ENCODE measurements at places on chromosomes 13 and 19. TPM values are rescaled to one million over a fixed set of nuclear protein-coding genes. Genes with fewer than 3 reads are reported as not detected.
A peak's percentile ranks its signal among the peaks of the same experiment; 100 is the strongest.

DNA sequence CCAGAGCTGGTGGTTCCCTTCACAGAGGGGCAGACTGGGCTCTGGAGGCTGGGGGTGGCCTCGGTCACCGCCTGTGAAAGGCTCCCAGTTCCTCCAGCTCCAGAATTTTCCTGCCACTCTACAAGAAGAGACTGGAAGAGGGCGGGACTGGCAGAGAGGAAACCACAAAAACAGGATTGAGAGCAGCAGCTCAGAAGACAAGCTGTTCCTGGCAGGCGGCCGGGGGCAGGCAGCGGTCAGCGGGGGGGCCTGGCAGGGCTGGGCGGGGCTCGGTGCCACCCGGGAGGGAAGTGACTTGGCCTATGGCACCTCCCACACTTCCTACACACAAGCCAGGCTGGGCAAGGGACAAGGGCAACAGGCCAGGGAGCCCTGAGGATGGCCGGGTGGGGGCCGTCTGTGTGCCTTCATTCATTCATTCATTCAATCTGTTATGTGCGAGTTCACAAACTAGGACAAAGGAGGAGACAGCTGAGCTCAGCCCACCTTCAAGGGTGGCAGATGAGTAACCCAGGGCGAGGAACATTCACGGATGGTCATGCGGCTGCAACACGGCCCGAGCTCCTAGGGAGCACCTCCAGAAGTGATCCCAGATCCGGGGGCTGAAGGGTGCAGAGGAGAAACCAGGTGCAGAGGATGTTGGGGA lies 16.9 kb upstream of the BTBD2 start:
- peak; percentile 77 for DNase-seq

Gene CBY2
- total RNA-seq, result not detected

DNA sequence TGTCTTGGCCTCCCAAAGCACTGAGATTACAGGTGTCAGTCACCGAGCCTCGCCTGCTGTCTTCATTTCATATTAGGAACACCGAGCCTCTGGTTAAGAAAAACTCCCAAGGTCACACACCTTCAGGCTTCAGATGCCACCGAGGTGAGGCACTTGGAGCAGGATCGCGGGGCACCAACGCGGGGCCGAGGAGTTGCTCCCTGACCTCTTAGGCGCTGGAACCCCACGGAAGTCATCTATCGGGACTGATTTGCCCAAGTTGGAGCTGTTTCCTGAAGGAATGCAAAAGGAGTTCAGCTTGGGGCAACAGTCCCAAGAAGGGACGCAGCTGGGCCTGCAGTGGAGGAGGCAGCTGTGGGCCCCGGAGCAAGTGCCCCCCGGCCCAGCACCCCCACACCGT lies 50.3 kb upstream of the XPO4 start:
- no peak for DNase-seq

DNA sequence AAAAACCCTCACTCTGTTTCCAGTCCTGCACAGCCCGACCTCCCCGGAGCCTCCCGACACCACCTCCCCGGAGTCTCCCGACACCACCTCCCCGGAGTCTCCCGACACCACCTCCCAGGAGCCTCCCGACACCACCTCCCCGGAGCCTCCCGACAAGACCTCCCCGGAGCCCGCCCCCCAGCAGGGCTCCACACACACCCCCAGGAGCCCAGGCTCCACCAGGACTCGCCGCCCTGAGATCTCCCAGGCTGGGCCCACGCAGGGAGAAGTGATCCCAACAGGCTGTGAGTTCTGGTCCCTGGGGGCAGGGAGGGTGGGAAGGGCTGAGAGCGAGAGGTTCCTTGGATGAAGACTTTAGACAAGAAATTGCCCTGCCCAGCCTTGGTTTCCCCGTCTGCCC lies 5.4 kb downstream of the MADCAM1 start:
- no peak for DNase-seq

DNA sequence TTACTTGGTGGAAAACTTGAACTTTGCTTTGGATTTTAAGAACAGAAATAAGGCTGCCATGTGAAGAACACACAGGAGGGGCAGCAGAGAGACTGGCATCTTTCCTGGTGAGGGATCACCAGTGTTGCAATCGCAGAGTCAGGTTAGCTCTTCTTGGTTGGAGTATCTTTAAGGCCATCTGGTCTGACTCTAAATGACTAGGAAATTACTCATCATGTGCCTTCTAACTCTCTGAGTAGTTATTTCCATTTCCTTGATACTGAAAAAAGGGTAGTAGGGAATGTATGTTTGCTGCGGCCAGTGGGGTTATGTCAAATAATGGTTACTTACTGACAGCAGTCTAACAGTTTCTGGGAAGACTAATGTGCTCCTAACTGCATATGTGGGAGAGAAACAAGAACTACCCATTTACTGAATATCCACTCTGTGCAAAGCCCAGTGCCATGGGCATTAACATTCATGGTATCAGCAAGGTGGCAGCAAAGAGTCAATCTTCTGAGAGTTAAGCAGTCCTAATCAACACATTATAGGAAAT lies 122.1 kb downstream of the COG6 start:
- DNase-seq, result peak; percentile 84

Gene SERPINE3
- total RNA-seq, result not detected

DNA sequence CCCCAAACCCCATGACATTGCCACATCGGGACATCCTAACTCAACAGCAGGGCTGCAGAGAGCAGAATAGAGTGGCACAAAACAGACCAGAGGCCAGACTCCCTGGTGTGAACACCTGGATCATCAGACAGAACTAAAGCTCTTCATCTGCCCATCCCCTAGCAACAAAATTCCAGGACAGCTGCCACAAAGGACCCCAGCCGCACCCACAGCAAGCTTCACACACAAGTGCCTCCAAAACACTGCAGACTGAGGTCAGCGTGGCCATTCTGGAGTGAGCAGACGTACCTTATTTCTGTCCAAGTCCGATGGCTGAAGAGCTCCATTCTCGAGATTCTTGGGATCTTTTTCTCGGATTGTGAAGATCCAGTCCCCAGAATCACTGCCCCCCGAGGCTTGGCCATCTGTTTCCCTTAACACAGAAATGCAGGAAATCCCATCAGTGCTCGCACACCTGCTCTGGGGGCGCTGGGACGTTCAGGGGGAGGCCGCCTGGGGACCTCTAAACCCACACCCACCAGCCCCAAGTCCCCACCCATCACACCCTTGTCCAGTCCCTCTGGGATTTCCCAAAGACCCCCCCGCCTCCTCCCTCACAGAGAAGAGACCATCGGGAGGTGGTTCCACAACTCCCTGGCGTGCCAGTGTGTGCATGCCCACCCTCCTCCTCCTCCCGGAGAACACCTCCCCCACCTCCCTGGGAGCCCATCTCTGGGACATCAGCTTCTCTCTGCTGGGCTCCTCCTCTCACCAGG lies 115.2 kb downstream of the STK24 start:
- DNase-seq, result no peak

DNA sequence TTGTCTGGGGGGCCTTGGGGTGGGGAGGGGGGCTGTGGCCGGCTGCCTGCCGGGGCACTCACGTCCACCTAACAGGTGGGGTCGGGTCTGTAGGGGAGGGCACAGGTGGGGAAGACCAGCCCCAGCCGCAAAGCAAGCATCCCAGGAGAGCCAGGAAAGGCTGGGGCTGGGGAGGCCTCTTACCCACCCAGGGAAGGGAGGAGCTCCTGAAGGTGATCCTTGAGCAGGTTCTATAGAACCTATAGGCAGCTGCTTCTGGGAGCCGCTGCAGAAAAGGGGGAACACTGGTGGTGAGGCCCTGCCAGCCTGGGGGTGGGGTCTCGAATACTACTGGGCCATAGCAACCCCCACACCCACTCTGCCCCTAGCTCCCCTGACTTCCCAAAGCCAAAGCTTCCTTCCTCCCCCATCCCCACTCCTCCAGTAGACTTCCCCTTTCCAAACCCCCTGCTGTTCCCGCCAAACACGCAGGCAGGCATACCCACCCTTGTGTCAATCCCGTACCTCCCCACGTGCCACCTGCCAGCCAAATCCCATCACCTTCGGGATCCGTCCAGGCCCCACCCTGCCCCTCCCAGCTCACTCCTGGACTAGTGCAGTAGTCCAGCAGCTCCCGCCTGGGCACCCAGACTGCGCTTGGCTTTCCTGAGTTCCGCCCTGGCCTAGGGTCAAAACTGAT lies 5.6 kb downstream of the KLF16 start:
- DNase-seq, result no peak

GRCh38 chr13:91115776-91116175 lies 231.7 kb upstream of the MIR17HG start:
- no peak for DNase-seq

DNA sequence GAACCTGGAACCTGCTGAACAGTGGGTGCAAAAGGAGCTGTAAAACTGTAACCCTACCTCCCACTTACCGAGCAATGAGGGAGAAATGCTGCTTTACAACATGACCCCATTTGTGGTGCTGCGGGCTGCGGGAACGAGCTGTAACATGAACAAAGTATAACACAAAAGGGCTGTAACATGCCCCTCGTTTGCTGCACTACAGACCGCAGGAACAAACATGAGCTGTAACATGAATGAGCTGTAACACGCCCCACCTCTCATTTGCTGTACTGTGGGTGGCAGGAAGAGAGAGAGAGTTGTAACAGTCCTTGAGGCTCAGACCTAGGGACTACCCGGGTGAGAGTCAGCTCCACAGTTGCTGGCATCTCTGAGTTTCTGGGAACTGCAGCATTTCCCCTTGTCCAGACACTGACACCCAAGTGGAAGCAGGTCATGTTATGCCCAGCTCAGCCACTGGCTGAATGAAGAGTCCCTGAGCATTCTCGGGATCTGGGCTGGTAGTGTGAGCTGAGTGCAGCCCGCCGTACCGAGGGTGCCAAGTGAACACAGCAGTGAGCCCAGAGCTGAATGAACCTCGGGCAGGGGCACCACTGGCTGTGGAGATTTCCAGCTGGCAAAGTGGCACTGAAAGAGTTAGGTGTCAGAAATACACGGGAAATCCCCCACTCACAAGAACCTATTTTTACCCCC lies 1385.3 kb upstream of the SPRY2 start:
- no peak for DNase-seq

DNA sequence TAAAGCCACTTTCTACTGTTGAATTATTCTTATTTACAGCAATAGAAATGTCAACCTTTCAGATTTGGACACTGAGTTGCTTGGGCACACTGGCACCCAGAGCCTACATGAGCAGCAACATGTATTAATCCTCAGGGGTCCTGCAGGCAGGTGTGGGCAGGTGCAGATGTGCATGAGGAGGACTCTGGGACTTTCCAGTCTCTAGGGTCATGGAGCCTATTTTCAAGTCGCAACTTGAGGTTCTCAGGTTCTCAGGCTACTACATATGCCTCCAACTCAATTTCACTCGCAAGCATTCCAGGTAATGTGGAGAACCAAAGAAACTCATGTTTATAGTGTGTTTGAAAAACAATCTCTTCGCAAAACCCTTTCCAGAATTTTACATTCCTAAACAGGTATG lies 73.2 kb downstream of the STARD13 start:
- DNase-seq, result no peak

Gene ALKBH6
- 15.5 TPM for total RNA-seq

GRCh38 chr19:52613299-52613906 lies 24.8 kb downstream of the ZNF83 start:
- DNase-seq, result no peak

GRCh38 chr13:109874484-109875454 lies 88.4 kb upstream of the IRS2 start:
- peak; percentile 66 for DNase-seq

- DNase-seq, result peak; percentile 60
Observed at GRCh38 chr19:45547965-45548609, 36.5 kb downstream of the OPA3 start.

Gene NCR1
- not detected for total RNA-seq

GRCh38 chr13:21541980-21542379 lies 62.0 kb downstream of the MICU2 start:
- DNase-seq, result no peak

- DNase-seq, result peak; percentile 91
Observed at GRCh38 chr13:30158774-30159445, 148.4 kb downstream of the KATNAL1 start.

- no peak for DNase-seq
Observed at GRCh38 chr19:47470447-47471195, 1.1 kb downstream of the SLC8A2 start.

- peak; percentile 73 for DNase-seq
Observed at GRCh38 chr13:42539670-42540069, 34.3 kb upstream of the TNFSF11 start.

- peak; percentile 77 for DNase-seq
Observed at GRCh38 chr19:5850743-5851293, 431 bp downstream of the FUT3 start.

Gene SLC25A41
- not detected for total RNA-seq

Gene PSG1
- total RNA-seq, result not detected

Gene ZNF442
- 0.98 TPM for total RNA-seq

DNA sequence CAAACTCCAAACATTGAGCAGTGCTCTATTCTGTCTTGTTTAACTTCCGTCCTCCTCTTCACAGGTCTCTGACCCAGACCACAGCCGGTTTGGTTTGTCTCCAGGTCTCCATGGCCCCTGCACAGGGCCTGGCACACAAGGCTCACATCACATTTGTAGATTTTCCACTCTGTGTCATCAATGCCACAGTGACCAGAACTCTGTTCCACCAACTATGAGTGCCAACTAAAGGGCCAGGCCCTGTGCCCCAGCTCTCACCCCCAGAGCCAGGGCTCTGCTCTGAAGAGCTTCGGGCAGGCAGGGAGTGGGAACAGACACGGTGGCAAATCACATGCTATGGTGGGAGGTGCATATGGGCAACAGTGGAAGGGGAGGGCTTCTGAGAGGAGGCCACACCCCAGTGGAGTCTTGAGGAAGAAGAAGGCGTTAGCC lies 16.0 kb downstream of the SMG9 start:
- peak; percentile 33 for DNase-seq

Gene ZNF667
- total RNA-seq, result 8.9 TPM

DNA sequence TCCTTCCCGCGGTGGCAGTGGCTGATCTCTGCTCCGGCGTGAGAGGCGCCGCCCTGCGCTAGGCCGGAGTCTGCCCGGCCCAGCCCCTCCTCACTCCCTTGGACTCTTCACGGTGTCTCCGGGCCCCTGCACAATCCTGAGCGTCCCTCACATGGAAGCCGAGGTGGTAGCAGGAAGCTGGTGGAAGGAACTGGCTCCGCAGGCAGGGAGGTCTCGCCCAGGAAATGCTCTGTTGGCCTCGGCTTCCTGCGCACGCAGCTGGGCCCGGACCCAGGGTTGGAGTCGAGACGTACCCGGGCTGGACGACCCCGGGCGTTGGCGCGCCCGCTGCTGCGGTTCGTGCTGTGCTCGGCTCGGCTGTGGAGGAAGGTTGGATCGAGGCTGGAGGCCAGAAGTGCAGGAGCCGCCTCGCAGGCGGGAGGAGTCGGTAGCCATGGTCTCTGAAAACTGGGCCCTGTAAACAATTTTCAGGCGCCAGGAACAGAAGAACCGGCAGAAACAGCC lies 46.3 kb downstream of the ZNF724 start:
- DNase-seq, result no peak

- DNase-seq, result no peak
Observed at GRCh38 chr19:17692566-17692965, 4.4 kb upstream of the UNC13A start.

Gene CDX2
- not detected for total RNA-seq

GRCh38 chr19:38849860-38850435 lies at the start of gene HNRNPL:
Gene HNRNPL (minus strand): TSS chr19:38849986. CDS start chr19:38849966, 20 bp downstream.
- no peak for DNase-seq
